Stimulated activated CD8-positive, alpha-beta memory T cell treated with anti-CD3 and anti-CD28 coated beads, Interleukin-12 subunit alpha, Interleukin-12 subunit beta, amount 100 ng/mL, for 1 hour (primary cell): ENCODE measurements at places on chromosomes 11 and 22.
A peak's percentile ranks its signal among the peaks of the same experiment; 100 is the strongest.

DNA sequence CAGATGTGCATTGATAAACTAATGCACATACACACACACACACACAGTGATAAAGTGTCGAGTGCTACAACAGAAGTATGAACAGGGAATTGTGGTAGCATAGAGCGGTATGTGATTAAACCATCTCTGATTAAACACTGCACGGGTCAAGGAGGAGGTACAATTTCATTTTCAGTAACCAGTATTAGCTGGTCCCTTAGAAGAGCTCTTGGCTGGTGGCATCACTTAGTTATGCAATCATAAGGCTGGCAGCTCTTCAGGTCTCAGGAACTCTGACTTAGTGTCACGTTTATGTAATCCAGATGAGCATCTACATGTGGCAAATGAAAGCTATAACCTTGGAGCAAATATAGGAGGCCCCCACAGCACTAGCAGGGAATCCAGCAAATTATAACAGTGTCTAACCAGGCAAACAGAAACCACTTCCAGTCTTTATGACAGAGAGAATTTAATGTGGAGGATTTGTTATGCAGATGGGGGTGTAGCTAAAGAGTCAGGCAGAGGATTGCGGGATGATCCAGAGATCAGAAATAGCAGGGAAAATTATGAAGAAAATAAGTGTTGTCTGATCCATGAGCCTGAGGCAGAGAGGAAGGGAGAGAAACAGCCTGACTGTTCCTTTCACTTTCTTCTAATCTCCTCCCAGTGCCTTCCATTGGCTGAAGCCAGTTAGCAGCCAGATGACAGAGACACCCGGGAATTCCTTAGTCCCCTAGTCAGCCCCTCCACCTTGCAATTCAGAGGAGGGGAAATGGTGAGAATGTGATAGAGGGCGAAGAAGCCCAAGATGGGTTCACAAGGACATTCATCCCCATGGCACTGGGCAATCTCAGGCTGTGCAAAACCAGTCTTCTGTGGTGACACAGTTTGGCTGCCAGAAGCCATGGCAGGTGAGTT lies 533.1 kb upstream of the TENM4 start:
- no peak for DNase-seq

DNA sequence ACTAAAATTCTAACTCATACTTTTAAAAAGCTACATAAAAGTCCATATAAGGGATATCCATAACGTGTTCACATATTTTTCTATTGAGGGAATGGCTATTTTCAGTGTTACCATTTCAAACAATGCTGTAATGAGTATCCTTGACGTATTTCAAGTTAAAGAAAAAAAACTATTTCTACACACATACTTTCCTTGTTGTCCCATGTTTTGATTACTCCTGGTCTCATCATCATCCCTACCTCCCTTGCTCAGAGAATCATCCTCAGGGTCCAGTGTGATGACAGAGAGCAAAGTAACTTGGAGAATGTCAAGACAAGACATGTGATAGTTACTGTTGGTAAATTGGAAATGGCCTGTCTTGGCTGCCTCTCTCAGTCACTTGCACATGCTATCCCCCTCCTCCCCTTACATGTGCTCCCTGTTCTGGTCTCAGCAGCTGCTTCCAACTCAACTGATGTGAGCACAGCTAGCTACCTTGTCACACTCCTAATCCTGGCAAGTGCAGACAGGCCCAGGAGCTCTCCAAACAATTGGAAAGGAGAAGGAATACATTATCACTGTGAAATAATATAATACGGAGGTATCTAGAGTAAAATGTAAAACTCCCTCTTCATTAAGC lies 21.8 kb downstream of the NUMA1 start:
- DNase-seq = no peak

GRCh38 chr11:12778240-12778905 lies 104.2 kb downstream of the TEAD1 start:
- DNase-seq = no peak

DNA sequence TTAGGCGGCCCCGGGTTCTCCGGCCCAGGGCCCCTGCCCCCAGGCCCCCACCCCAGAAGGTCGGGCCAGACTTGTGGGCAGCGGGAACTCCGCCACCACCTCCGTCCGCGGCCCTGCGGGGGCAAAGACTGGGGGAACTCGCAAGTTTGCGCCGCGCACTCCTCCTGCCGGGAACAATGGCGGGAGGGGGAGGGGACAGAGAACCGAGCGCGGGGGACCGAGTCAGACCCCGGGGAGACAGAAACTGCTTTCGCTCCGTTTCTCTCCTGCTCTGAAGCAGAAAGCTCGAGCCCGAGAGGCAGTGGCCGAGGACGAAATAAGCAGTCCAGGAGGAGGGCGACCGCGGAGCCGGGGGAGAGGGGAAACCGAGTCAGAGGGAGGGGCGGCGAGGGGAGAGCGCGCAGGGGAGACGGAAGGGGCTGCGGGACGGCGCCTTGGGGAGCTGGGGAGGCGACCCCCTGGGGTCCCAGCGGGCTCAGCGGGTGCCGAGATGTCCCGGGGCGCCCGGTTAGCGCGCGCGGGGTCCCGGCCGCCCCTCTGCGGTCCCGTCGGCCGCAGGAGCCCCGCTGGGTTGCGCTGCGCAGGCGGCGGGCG lies 555 bp downstream of the TP53I11 start:
- DNase-seq = no peak

DNA sequence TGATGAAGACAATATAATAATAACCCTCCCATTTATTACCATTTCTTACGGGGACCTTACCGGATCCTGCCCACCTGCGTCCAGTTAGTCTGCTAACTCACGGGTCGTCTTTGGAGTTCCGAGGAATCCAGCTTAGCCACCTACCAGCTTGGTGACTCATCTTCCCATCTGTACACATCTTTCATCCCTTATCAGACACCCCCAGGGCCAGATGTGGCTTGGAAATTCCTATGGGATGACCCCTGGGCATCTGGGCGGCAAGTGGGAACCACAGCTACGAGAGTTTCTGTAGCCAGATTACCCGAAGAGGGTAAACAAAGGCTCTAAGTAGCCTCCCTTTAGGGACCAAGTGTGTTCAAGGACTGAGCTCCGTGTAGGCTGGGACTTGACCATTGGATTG lies 12.8 kb upstream of the PRR5 start:
- no peak for DNase-seq

DNA sequence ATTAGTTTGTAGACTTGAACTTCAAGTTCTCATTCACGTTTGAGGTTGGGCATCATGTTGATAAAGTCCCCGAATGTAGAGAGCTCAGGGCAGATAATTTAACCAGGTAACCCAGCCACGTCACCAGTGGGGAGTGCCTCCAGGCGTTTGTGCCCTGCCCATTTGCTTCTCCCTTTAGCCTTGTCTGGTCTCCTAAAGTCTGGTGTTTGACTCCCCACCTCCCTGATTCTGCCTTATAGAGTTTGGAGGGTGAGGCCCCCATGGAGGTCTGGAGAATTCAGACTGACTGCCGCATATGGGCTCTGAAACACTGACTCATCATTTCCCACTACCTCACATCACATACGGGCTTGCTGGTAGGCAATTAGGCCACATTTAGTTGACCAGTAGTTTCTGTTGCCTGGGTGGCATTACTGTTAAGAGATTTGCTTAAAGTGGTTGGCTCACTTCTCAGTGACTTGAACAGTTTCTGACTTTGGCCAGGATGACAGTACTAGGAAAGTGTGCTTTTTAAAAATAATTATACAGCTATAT lies 99.3 kb upstream of the GAL start:
- DNase-seq = no peak

DNA sequence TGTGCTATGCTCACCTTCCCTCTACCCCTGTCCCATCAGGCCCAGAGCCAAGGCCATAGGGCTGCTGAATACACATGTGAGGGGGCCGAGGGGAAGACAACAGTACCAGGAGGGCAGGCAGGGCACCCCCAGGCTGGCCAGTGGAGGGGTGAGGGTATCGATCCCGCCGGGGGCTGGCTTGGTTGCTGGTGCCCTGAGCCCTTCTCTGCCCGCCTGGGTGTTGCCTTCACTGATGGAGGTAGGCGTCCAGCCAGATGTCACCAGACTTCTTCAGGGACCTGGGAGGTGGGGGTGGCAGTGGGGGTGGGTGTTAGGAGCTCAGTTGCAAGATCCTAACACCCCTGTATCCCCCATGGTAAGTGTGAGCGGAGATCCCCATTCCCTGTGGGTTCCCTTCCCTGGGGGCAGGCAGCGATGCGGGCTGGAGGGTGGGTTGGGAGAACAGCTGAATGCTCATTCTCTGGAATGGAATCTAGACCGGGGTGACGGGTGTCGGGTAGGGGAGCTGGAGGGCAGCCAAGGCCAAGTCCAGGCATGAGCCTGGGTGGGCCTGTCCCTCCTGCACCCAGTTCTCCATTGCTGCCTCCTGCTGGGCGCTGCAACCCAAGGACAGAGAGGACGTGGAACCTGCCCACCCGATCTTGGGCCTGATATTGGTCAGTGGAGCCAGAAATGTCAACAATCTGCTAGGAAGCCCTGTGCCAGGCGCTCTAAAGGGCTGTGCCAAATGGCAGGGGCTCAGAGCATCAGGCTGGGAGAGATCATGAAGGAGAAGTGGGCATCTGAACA lies 17.6 kb downstream of the FADS3 start:
- no peak for DNase-seq

DNA sequence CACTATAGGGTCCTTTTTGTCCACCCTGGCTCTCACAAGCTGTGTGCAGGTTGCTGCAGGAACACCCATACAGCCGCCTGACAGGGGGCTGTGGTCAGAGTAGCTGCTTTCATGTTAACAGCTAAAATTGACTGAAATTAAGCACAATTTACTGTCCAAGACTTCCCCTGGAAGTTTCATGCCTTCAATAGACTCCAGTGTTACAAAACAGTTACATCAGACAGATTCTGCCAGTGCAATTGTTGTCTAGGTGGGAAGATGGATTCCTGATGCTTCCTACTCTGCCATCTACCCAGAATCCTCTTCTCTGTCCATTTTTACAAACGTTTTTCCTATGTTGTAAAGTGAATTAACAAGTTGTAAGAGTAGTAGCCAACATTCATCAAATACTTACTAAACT lies 5.3 kb upstream of the TSKU start:
- no peak for DNase-seq

GRCh38 chr11:65584106-65584505 lies 8.3 kb downstream of the EHBP1L1 start:
- no peak for DNase-seq

GRCh38 chr11:18243783-18244362 lies 4.6 kb downstream of the SAA2 start:
- DNase-seq = peak; percentile 33

DNA sequence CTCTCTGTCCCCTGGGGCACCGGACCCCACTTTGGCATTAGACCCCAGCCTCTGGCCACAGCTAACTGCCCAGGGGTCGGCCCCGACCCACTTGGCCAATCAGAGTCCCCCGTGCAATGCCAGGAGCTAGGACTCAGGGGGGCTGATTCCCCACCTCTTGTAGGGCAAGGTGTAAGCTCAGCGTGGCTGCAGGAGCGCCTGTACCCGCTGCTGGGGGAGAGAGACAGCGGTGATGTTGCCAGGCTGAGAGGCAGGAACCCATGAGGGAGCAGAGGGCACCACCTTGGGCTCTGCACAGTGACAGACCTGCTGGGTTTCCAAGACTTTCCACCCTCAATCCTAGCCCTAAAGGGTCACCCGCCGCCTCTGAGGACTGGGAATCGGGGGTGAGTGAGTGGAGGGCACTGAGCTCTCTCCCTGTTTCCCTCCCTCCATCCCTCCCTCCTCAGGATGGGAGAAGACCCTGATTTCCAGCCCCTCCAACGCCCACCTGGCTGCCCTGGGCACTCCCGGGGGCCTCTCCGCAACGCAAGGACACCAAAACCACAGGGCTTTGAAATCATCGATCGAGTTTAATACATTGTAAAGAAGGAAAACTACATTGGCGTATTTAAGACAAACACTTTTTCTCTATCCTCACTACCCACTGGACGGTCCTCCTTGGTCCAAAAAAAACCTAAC lies 128.4 kb downstream of the ARHGAP8 start:
- no peak for DNase-seq

DNA sequence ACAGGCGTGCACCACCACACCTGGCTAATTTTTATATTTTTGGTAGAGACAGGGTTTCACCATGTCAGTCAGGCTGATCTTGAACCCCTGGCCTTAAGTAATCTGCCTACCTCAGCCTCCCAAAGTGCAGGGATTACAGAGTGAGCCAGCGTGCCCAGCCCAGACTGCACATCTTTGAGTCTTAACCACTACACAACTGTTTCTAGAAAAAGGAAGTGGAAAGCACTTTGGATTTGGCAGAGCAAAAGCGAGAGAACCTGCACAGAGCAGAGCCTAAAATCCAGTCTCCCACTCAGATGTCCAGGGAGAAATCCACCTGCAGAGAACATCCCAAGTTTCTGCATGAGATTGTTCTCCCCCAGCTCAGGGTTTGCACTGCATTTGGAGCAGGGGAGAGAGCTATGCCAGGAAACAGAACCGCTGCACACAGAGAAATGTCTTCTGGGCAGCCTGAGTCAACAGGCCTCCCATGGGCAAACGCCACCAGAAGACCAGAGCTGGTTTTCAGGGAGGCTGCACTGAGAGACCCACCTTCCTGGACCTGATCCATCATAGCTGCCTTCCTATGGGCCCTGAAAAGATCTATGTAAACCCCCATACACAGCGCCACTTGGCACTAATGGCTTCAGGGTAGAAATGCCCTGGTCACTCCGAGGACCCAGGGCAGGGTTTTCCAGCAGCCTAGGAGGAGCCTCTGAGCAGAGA lies 54.0 kb downstream of the RPUSD4 start:
- no peak for DNase-seq

- DNase-seq = no peak
These were observed 2.8 kb downstream of the TMEM9B start for GRCh38 chr11:8961401-8961800.

GRCh38 chr11:929405-929804 lies 3.7 kb downstream of the AP2A2 start:
- no peak for DNase-seq

GRCh38 chr11:106553304-106553703 lies 465.0 kb downstream of the GUCY1A2 start:
- DNase-seq = no peak

- DNase-seq = no peak
These were observed 4.0 kb downstream of the LRP4 start for GRCh38 chr11:46914363-46914762.

GRCh38 chr11:61120099-61120705 lies 17.9 kb downstream of the CD5 start:
- no peak for DNase-seq

GRCh38 chr11:68659158-68659921 lies 25.0 kb upstream of the GAL start:
- no peak for DNase-seq

DNA sequence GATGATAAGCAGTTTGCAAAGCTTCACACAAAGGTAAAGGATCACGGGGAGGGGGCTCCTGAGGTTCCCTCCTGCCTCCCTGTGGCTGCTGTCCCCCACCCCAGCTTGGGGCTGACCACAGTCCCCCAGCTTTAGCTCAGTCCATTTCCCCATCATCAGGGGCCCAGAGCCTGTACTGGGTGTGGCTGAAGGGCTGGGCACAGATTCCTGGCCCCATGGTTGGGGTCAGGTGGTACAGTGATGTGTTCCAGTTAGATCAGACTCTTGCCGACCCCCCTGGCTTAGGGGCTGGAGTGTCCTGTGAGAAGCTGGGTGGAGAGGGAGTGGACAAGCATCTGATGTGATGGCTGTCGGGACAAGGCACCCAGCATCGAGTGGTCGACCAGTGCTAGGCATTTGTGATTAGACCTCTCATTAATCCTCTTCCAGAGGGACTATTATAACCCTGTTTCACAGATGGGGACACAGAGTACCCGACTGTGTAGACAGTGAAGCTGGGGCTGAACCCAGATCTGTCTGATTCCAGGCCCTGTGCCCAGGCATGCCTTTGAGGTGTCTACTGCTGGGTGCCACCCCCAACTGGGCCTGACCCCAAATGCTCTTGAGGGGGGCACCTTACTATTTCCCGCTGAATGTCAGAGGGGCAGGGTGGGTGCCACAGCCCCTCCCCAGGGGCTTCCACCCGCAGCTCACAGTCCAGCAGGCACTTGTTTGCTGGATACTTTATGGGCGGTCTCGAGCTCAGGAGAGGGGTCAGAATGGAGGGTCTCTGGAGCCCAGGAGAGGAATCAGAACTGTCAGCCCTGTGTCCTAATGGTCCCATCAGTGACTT lies 4.3 kb downstream of the SHANK3 start:
- DNase-seq = no peak
